ENCODE measurements at places on chromosomes 11 and 22.

GRCh38 chr11:126829716-126830115, 170.9 kb downstream of the KIRREL3 start:
- no peak for DNase-seq

GRCh38 chr11:109405671-109406070, 16.3 kb upstream of the C11orf87 start:
- no peak for DNase-seq

DNA sequence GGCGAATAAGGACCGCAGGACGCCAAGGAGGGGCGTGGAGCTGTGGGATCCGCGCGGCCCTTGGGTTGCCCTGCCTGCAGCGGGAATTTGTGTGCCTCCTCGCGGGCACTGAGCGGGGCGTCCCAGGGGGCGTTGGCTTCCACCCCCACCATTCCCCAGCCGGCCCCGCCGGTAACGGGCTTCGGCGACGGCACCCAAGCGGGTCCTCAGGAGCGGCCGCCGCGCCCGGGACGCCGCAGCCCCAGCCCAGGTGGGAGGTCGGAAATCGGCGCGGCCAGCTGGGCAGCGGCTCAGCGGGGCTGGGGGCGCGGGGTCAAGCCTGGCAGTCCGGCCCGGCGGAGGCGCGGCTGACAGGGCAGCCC, 320 bp downstream of the CLTCL1 start:
- DNase-seq, result peak; percentile 28

DNA sequence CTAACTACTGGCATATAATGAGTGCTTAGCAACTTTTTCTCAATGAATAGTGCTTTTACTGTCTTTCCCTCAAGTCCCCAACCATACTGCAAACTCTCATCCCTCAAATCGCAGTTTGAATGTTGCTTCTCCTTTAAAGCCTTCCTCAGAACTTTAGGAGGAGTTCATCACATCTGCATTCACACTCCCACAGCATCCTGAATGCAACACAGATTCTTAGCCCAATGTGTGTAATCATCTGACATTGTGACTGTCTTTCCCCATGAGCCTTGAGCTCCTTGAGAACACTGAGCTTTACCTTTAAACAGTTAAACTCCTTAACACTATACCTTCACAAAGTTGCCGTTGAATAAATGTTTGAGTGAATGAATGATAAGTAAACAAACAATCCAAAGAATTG, 81.7 kb upstream of the FAM181B start:
- no peak for DNase-seq

GRCh38 chr11:117387992-117388755, 60.5 kb downstream of the CEP164 start:
- DNase-seq, result no peak

DNA sequence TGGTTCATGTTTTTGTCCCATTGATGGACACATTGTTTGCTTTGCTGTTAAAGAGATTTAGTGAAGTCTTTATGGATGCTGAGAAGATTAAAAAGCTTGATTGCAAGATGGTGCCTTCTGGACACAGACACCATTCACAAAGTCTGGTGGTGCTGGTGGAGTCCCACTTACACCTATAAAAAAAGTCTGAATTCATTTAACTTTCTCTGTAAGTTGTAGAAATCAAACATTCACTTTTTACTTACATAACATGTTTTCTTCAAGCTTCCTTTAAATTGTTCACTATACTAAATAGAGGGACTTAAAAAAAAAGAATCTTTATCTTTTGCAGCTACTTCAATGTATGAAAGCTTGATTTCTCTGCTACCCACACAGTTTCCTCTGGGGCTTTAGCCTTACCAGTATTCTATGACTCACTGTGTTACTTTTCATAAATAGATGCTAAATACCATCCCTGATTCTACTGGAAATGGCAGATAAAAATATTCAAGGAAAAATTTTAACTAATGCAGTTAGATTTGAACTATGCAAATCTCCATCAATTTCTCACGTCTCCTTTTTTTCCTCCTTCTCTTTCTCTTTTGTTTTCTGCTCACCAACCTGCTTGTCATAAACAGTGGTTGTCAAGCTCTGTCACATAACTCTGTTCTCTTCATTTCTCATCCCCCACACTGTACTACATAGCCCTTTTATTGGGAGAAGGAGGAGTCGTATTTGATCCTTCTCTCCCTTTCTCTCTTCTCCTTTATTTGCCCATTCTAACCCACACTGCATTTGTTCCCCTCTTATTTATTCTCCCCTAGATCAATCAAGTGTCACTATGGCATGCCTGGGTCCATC, 89.7 kb downstream of the FAM76B start:
- no peak for DNase-seq

GRCh38 chr22:34639911-34640310, 426.0 kb upstream of the ISX start:
- no peak for DNase-seq

GRCh38 chr11:76284161-76284560, 77.9 kb upstream of the WNT11 start:
- no peak for DNase-seq

DNA sequence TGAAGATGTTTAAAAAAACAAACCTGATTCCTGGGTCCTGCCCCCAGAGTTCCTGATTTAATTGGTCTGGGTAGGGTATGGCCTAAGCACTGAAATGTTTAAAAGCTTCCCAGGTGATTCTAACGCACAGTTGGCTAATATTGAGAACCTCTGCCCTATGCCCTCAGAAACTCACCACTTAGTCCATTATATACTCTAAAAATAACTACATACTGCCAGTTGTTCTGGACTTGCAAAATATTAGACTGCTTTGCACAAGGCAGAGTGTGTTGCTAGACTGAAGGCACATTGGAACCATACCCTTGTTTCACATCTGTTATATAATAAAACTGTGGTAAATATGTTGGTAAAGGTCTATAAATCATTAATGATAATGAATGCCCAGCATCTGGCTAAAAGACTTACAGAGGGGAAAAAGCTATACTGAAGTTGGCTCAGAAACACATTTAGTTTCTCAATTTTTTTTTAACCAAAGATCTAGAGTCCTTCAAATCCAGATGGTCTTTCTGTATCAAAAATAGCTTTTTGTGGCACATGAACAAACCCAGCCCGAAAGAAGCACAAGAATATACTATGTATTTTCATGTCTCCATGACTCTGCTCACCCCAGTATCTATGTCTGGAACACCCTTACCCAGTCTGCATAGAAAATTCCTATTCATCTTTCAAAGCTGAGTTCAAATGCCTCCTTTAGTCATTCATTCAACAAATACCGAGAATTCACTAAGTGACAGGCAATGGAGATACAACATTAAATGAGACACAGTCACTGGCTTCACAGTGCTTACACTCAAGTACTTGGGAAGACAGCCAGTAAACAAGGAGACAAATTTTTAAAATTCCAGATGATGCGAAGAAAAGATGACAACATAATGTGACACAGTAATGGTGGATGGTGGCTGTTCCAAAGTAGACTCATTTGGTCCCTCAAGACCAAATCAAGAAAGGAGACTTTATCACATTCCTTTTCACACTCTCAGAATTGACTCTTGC, 44.1 kb downstream of the RBFOX2 start:
- DNase-seq, result no peak

GRCh38 chr11:122322329-122322728, 206.3 kb upstream of the BLID start:
- DNase-seq, result no peak

- DNase-seq, result no peak
Measured at GRCh38 chr11:75615751-75616150, 53.1 kb downstream of the MAP6 start.

DNA sequence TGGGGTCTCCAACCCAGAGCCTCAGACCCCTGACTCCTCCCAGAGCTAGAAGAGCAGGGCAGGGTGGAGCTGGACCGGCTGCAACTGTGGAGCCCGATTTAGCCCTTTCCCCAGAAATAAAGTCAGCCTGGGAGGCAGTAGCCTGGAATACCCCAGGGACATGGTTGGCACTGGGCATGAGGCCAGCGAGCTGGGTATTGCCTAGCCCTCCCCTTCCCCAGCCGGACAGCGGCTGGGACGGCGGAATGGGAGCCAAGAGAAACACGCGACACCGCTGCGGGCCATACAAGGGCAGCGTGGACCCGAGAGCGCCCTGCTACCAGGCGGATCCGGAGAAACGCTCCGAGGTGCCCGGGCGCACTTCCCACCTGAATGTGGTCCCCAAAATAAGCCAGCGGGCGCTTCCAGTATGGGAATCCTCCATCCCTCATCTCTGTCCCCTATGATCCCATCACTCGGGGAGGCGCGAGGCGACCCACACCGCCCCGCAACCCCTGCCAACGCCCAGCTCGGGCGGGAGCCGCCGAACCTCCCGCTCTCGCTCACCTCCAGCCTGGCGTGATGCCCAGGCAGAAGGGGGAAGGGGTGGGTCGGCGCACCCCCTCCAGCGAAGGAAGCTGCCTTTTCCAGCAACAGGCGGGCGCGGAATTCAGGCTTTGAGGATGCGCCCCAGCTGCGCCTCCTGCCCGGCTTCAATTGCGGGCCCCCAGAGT, 758 bp downstream of the MCAM start:
- DNase-seq, result no peak

DNA sequence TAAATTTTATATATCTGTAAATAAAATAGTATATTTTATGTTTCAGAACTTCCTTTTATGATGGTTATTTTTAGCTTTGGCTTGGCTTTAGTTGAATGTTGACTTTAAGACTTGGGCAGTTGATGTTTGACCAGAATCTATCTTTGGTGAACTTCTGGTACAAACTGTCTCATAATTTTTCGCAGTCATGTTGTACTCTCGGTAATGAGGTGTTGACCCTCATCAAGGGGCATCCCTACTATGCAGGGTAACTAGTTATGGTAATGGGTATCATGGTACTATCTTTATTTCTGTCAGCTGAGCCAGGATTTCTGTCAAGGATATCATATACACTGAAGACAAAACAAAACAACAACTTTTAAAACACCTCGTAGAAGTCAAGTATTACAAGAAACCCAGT, 67.7 kb downstream of the NXPE2 start:
- no peak for DNase-seq

DNA sequence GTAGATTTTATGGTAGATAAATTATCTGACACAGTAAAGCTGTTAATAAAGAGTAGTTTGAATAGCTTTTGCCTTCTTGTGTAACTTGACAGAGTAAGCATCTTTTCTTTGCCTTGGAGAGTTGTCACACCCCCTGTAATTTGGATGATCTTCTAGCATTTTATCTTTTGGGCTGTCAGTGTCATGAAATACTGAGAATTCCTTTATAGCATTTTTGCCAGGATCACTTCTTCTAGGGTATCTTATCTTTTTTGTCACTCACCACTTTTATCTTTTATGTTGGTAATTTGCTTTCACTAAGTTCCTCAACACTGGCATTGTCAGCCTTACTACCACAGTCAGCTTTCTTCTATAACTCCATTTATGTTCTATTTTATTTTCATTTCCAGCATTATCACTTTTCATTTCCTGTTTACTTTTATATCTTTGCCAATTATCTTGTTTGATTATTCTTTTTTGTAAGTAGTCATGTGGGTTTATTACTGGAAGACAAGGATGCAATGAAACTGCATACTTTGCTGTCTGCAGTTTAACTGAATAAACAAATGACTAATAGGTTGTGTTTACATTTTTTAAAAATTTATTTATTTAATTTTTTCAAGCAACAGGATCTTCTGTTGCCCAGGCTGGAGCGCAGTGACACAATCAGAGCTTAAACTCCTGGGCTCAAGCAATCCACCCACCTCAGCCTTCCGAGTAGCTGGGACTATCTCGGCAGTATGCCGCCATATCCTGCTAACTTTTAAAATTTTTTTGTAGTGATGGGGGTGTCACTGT, 28.1 kb upstream of the ACAT1 start:
- no peak for DNase-seq

- DNase-seq, result no peak
Measured at GRCh38 chr11:77418971-77419597, 54.8 kb downstream of the PAK1 start.

GRCh38 chr11:133977067-133977677, 20.4 kb upstream of the IGSF9B start:
- no peak for DNase-seq

DNA sequence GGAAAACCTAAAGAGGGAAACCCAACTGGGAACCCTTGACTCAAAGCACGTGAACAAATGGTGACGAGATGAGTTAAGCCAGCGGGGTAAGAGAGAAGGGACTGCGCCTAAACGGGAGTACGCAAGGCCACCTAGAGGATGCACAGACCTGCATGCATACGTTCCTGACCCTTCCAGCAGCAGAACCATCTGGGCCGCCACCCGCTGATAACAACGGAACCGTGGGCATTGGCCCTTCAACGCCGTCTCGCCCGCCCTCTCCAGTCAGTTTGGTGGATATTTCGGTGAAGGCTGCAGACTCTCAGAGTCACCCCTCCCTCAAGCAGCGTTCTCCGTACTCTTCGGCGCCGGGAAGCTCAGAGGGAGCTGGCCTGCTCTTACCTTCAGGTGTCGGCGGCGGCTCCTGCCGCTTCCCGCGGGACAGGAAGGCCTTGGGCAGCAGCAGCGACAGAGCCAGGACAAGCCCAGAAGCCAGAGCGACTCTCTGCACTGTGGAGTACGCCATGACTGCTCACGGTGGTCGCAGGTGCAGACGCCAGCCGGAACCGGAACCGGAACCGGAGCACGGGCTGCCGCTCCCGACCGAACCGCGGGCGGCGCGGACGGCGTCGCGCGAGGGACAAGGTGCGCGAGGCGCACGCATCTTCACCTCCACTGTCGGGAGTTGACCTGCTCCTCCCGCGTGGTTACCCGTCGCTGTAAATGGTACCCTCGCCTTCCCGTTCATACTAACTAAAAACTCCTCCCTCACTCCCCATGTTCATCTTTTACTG, at the start of gene RIC3:
RIC3 (minus strand) TSS at position 541 of the 773 bp plus-strand sequence; CDS start at position 505, 36 bp downstream.
- DNase-seq, result peak; percentile 62

DNA sequence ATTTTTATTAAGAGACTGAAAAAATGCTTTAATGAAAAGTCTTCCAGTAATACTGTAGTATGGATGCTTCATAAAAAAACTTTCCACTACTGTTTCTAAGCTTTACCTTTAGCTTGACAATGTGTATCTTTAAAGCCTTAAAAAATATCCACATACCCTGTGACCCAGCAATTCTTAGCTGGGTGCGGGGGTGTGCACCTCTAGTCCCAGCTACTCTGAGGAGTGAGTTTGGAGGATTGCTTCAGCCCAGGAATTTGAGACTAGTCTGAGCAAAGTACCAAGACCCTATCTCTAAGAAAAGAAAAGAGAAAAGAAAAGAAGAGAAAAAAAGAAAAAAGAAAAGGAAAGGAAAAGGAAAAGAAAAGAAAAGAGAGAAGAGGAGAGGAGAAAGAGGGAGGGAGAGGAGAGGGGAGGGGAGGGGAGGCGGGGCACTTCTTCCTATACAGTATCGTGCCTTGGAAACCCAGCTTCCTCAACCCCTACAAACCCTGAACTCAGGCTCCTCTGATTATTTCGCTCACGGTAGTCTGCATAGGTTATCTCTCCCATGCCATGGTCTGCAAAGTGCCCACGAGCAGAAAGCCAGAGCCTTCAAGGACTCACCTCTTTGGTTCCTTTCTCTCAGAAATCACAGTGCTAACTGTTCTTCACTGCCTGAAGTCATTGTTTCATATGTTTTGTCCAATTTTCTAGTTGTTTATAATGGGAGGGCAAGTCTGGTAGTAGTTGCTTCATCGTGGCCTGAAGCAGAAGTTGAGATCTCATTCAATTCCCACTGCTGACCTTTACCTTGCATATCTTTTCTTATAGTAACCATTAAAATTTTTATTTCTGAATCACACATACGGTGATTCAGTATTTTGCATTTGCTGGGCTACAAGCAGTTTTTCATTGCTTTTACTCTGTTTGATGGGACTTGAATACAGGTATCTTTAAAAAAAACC, 82.2 kb downstream of the FAM83F start:
- no peak for DNase-seq

Data from stimulated activated CD4-positive, alpha-beta T cell treated with anti-CD3 and anti-CD28 coated beads, Interleukin-12 subunit alpha, Interleukin-12 subunit beta, amount 100 ng/mL, for 4 hours (primary cell).